ENCODE measurements at places on chromosomes 7 and 10.

GRCh38 chr10:33326933-33327332, 7.5 kb downstream of the NRP1 start:
- no peak for DNase-seq

DNA sequence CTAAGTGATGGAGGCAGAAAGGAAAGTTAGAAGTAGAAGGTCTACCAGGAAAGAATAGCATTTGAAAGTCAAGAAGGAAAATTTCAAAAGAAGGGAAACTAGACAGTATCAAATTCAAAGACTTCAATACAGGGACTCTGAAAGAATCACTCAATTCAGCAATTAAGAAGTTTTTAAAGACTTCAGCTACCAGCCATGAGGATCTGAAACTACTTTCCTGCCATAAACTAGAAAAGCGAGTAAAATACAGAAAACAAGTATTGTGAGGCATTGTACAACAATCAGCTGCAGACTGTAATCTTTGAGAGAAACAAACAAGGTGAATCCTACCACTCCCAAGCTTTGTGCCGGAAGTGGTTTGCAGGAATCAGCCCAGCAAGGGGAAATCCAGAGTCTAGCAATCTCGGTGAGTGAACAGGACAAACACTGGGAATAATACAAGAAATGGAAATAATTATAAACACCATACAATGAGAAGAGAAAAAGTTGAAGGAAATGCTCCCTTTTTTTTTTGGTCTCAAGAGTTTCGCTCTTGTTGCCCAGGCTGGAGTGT, 62.4 kb downstream of the ARHGAP12 start:
- DNase-seq: no peak

DNA sequence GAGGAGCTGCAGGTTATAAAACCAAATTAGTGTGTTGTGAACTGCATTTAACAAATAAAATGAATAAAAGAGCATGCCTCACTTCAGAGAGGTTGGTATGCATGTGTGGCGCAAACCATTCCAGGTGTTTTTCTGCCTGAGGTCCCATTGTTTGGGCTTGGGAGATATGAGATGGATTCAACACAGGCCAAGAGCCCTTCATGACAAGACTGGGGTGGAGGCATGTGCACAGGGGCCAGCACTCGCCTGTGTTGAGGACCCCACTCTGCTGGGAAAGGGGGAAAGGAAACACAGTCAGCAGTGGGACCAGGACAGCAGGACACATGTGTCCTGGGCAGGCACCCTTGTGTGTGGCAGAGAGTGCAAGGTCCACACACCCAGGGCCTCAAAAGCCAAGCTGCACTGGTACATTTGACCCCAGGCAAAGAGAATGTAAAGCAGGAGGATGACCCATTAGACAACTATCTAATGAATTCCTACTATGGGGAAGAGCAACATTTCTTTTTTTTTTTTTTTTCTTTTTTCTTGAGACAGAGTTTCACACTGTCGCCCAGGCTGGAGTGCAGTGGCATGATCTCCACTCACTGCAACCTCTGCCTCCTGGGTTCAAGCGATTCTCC, 9.2 kb upstream of the SLC18A3 start:
- DNase-seq: no peak

GRCh38 chr10:131660427-131660826, 240.4 kb upstream of the PPP2R2D start:
- DNase-seq: no peak

- no peak for DNase-seq
Measured at GRCh38 chr10:1123972-1124371, 67.8 kb downstream of the WDR37 start.

GRCh38 chr7:135508883-135509588, 866 bp downstream of the CNOT4 start:
- DNase-seq: peak; percentile 43

DNA sequence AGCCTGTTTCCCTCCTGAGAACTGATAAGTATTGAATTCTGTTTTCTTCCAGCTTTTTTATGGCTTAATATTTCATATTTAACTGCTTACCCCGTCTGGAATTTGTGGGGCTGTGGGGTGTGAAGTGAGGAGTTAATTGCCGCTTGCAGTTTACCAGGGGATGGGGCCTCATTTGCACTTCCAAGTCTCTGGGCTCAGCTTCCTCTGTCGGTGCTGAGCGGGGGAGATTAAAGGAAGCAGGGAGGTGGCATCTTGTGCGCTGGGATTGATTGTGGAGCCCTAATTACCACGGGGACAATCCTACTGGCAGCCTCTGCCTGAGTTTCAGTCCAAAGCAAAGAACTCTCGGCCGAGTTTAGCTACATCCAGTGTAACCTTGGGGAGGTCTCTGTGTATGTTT, 33.4 kb downstream of the ELFN1 start:
- no peak for DNase-seq

DNA sequence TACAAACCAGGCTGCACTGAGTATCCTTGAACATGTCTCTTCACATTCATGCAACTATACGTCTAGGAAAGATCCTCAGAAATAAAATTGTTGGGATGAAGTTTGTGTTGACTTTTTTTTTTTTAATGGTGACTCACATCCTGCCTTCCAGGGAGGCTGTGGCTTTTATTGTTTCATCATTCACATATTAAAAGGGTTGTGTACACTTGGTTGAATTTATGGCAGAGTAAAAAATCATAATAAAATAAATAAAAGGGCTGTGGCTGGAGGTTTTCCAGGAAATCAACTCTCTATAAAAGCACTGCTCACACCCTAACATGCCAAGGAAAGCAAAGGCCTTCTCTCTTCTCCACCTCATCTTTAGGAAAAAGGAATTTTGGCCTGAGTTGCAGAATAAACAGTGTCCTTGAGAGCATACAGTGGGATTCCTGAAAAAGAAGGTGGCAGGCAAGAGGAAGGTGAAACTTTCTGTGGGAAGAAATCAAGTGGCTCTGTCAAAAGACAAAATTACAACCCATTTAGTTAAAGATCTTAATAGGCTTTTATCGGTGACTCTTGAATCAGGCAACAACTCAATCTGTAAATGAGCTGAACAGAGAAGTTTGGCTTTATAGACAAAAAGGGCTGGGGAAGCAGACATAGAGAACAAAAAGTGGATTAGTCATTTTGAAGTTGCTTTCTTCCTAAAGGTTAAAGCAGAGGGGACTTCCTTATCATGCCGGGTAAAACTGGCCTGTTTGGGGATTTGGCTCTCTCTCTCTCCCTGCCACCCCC, 41.6 kb upstream of the FHIP2A start:
- no peak for DNase-seq

DNA sequence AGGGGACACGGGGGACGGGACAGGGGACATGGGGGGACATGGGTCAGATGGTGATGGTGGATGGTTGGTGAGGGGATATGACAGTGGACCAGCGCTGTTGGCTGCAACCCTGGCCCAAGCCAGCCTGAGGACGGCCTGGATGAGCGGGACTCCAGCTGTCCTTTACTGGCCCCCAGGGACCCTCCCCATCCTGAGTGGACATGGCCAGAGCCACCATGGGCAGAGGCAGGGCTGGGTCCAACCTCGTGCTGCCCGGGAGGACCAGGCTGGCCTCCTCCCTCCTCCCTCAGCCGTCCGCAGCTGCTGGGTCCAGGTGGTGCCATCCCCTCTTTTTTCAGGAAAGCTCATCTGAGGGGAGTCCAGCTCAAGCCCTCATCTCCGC, 30.4 kb downstream of the GET4 start:
- no peak for DNase-seq

DNA sequence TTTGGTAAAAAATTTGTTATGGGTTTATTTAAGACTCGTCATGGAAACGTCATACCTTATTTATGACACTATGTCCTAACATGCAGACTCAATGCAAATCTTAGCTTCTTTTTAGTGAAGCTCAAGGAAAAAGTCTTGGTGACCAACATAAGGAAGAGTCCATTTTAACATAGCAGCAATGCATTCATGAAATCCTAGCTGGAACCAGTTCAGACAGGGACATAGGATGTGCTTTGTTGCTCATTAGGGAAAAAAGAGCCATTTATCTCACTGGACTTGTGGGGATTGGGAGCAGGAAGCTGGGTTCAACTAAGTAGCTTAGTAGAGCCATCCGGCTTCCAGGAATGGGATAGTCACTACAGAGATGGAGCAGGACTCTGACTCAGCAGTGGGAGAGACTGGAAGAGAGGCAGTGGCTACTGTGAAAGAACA, 100.7 kb upstream of the DKK1 start:
- no peak for DNase-seq

DNA sequence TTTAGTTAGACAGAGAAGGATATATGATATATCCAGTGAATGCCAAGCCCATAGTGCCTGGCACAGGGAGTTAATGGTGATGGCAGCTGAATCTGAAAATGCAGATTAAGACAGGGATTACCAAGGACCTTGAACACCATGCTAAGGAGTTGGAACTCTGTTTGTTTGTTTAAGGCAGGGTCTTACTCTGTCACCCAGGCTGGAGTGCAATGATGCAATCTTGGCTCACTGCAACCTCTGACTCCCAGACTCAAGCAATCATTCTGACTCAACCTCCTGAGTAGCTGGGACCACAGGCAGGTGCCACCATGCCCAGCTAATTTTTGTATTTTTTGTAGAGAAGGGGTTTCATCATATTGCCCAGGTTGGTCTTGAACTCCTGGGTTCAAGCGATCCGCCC, 1.6 kb downstream of the AKR1D1 start:
- DNase-seq: no peak
